MM.1S (cell line): ENCODE measurements at places on chromosomes 2 and 18.

DNA sequence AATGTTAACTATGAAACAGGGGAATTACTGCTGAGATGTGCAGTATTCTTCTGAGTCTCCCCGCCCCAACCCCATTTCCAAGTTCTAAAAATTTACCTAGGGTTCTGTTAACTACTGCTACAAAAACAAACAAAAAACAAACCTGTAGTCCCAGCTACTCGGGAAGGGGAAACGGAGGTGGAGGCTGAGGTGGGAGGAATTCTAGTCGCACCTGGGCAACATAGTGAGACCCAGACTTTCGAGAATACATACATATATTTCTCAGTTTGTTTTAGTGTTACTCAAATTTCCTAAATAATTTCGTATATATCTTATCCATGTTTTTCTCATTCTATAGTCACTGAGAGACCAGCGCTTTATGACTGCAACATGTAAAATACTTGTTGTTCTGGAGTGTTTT, 989 bp downstream of the STAM2 start:
- DNase-seq = peak; percentile 9

- DNase-seq = no peak
These were observed 36.1 kb downstream of the NHEJ1 start for GRCh38 chr2:219124381-219125110.

GRCh38 chr18:35296060-35296459, 6.0 kb upstream of the ZSCAN30 start:
- DNase-seq = no peak

GRCh38 chr2:214492608-214493007, 81.8 kb downstream of the VWC2L start:
- no peak for DNase-seq

DNA sequence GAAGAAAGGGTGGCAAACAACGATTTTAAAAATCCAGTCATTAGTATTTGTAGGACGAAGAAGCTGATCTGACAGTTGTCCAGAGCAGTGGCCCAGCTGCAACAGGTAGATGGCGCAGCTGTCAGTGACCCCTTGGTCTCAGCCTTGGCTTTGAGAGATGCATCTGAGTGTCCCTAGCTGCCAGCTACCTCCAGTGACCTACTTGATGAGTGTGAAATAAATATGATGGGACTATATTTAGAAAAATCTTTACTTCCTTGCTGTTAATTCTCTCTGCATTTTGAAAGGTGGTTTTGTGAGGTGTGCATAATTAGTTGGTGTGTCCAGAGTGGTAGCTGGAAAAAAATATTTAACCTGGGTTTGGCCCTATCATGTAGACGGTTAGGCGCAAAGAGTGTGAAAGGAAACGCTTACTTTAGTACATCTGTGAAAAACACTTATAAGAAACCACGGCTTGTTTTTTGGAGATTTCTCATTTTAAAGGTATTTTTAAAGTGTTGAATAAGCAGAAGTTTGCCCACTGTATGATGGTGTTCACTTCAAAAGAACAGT, 963 bp downstream of the INPP1 start:
- peak; percentile 46 for DNase-seq
